Skin of body (tissue), 3 donors: ENCODE measurements at places on chromosomes 1 and 21. TPM values are rescaled to one million over a fixed set of nuclear protein-coding genes. Genes with fewer than 3 reads are reported as not detected.

Gene B4GALT2
- 20.8 TPM for total RNA-seq

Gene OR6Y1
- total RNA-seq: not detected

Gene HMGCS2
- 0.89 TPM for total RNA-seq

Gene KIAA0319L
- 36.4 TPM for total RNA-seq

Gene DHX9
- 142 TPM for total RNA-seq

Gene MYOG
- total RNA-seq: 11.0 TPM

Gene CASZ1
- total RNA-seq: 34.0 TPM

Gene C1QTNF12
- total RNA-seq: 2.5 TPM

DNA sequence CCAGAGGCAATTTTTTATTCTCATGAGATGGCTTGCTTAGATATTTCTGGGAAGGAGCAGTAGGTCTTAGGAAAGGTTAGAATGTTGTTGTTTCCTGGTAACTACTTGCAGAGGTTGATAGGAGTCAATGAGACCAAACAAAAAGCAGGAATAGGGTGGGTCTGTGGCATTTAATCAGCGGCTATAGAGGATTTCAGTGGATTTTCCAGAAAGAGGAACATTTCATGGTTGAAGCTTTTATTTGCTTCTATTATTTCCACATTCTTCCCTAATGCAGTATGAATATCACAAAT, 111.3 kb upstream of the PALMD start:
- peak; percentile 14 for DNase-seq

DNA sequence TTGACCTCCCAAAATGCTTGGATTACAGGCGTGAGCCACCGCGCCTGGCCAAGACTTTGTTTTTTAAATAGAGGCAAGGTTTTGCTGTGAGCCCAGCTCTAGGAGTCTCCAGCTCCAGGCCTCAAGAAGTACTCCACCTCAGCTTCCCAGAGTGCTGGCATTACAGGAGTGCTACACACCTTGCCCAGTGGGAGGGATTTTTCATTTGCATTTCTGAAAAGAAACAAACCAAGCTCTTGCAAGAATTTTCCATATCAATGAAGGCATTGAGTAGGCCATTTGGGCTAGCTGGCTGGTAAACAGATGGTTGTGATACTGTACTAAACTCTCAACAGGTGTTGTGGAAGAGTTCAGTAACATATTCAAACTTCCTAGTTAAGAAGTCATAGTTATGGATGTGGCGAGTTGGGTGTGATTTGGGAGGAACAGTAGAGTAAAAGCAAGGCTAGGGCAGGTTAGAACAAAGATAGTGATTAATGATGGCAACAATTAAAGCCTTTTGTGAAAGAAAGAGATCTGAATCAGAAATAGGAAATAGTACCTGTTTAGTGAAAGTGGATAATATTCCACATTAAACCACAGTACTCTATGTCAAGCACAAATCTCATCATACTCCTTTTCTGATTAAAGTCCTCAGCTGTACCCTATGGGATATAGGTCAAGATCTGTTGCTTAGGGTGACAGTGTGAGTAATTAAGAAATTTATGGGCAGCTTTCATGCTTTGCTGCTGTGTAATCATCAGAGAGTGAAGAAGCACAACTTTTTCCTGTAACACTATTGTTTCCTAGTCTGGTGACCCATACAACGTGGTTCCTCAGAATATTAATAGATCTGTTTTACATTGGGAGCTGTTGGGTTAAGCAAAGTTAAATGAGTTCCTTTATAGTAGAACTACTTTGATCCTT, 10.7 kb downstream of the AKIRIN1 start:
- DNase-seq: no peak

DNA sequence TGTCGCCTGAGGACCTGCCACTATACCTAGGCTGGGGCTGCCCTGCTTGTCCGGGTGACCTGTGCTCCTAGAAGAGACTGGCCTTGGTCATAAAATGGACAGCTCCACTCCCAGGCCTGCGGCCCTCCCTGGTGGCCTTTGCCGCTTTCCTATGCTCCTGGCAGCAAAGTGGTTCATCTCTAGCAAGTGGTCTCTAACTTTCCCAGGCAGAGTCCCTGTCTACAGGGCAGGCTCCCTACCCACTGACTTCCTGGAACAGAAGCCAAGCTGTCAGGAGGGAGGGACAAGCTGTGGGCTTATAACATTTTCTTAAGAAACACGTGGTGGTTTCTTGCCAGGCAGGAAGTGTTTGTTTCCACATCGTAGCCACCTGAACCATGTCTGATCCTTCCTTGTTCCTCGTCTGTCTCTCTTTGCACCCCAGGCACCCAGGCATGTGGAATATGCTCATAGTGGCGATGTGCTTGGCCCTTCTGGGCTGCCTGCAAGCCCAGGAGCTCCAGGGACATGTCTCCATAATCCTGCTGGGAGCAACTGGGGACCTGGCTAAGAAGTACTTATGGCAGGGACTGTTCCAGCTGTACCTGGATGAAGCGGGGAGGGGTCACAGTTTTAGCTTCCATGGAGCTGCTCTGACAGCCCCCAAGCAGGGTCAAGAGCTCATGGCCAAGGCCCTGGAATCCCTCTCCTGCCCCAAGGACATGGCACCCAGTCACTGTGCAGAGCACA, 10.1 kb downstream of the H6PD start:
- DNase-seq: no peak

GRCh38 chr21:15793109-15793508, 63.3 kb downstream of the USP25 start:
- no peak for DNase-seq

GRCh38 chr1:30305061-30305460, 418.3 kb downstream of the MATN1 start:
- DNase-seq: no peak

GRCh38 chr21:46111193-46111571, 13.3 kb downstream of the COL6A2 start:
- no peak for DNase-seq

DNA sequence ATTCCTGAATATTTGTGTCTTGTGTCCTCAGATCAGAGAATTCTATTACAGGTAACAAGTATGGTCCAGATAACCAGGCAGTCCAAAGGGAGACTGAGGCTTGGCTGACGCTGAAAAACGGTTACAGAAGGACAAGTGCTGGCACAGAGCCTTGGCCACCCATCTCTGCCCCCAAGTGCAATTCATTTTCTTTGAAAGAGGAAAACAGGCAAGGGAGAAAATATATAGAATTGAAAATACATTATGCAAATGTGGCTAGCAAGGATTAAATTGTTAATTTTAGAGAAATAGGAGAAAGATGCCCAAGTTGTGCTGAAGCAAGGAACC, 1.2 kb downstream of the SORT1 start:
- no peak for DNase-seq

DNA sequence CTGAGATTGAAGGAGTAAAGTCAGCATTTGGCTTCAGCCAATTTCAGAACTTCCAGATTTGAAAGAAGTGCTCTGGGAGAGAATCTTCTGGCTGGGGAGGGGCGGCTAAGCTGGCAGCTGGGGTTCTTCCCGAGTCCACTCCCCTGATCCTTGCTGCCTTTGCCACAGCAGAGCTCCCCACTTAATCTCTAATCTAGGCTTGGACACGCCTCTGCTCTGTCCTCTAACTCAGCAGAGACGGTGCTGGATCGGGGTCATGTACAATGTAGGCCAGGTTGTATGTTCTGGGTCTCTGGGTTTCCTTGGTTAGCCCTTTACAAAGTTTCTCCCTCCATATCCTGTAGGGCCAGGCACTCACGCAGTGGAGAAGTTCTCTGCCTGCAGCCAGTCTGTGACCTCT, 10.1 kb upstream of the GSTM3 start:
- no peak for DNase-seq

DNA sequence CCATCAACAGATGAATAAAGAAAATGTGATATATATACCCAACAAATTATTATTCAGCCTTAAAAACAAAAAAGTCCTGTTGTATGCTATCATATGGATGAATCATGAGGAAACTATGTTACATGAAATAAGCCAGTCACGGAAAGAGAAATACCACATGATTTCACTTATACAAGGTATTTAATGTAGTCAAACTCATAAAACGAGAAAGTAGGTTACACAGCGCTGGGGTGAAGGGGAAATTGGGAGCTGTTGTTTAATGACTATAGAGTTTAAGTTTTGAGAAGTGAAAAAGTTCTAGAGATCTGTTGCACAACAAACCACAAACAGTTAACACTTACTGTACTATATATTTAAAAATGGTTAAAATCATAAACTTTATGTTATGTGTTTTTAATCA, 58.5 kb downstream of the SLC25A24 start:
- no peak for DNase-seq

GRCh38 chr1:49630156-49630555, 393.6 kb downstream of the AGBL4 start:
- DNase-seq: no peak

GRCh38 chr1:46303872-46304326, 401 bp downstream of the UQCRH start:
- DNase-seq: no peak

GRCh38 chr1:26694638-26695355, 1.0 kb upstream of the ARID1A start:
- DNase-seq: no peak

GRCh38 chr1:53065391-53065790, 3.4 kb downstream of the PODN start:
- no peak for DNase-seq

GRCh38 chr1:213260311-213261075, 209.5 kb downstream of the RPS6KC1 start:
- no peak for DNase-seq

DNA sequence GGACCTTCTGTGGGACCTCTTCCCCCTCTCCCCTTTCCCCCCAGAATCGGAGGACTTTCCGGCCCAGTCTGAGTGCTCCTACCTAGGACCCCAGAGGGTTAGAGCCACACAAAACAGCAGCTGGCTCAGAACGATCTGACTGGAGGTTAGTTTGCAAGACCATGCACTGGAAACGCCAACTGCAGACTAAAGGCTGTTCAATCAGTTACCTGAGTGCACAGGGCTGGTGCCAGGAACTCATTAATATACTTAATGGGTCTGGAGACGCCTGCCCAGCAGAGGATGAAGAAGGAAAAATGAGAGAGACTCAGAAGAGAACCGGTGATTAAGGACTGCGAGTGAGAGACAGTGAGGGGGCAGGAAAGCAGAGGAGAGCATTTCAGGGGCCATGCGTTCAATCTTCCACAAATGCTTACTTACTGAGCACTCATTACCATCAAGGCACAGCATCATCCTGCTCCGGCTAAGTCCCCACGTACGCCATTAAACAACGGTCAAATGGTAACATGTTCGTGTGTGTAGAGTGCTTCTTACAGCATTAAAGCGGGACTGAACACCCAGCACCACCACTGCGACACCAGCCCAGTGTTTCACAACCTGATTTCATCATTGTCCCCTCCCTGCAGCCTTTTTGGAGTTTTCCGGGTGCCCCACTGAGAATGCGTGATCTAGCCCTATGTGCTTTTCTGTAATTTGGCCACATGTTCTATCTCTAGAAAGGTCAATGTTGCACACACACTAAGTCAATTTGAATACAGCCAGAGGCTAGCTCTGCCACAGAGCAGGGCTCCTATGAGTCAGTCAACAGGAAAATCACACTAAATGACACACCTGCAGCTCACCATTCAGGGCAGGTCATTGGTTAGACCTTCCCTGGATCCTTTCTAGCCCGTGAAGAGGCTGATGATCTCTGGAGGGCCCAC, 7.6 kb downstream of the ENO1 start:
- DNase-seq: no peak

DNA sequence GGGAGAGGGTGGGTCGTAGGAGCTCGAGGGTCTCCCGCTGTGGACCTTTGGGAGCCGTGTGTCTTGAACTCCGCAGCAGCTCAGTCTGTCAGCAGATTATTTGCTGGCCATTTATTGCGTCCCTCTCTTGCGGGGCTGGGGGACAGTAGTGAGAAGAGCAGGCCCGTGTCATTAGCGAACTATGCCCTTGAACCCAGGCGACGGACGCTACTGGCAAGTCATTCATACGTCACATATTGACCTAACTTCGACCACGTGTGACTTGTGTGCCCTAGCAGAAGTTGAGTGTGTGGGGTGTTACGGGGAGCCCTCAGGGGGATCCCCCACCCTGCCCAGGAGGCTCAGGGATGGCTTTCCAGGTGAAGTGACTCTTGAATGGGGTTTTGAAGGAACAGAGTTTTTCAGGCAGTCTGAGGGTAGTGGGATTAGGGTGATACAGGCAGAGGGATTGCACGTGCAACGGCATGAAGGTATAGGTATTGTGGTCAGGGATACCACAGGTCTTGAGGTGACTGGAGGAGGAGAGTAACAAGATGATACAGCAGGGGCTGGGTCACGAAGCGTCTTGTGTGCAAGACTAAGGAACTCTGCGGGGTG, 13.0 kb downstream of the RCC1 start:
- no peak for DNase-seq

DNA sequence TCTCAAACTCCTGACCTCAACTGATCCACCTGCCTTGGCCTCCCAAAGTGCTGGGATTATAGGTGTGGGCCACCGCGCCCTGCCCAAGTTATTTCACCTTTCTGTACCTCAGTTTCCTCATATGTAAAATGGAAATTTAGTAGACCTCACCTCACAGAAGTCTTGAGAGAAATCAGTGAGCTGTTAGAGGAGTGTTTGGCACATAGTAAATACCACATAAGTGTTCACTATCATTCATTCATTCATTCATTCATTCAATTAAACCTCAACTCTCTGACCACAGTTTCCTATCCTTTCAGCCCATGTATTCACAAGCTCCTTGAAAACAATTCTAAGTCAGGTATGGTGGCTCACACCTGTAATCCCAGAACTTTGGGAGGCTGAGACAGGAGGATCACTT, 3.8 kb upstream of the FGR start:
- DNase-seq: no peak

DNA sequence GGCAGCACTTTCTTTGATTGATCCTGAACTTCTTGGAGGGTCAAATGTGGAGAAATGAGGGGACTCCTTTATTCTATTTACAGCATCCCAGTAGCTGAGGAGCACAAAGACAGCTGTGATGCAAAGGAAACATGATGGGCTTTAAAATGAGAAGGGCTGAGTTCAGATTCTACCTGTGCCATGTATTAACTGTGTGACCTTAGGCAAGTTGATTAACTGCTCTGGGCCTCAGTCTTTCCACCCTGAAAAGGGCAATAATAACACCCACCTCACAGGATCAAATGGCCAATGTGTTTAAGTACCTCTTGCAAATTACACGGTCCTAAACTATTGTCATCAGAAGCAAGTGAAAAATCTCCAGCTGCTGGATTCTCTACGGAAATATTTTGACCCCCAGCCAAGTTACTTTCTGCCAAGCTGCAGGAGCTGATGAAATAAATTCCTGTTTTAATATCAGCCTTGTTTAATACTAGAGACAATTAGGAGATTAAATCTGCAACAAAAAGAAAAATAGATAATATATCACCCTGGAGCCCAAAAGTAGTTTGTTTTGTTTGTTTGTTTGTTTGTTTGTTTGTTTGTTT, 15.7 kb downstream of the TMEM81 start:
- no peak for DNase-seq

- no peak for DNase-seq
Measured at GRCh38 chr21:26421724-26422123, 151.4 kb downstream of the CYYR1 start.

DNA sequence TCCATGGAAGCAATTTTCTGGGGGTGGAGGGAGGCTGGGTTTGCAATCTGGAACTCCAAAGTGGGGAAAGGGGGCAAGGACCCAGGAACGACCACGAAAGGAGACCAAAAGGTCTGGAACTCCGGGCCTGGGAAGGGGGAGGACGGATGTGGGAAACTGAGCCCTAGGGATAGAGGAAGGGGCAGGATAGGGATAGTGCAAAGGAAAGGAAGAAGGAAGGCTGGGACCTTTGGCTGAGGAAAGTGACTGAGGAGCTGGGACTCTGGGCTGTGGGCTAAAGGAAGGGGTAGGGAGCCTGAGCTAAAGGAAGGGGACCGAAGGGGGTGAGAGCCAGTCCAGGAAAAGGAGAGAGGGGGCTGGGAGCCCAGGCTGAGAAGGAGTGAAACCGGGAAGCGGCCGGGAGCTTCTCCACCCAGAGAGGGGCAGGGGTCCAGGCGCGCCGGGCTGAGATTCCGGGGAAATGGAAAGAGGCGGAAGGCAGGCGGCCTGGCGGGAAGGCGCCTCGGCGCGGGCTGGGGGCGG, 395 bp downstream of the SLC9A1 start:
- no peak for DNase-seq
